ENCODE measurements at places on chromosomes 6 and 20.

- no peak for DNase-seq
Observed at GRCh38 chr20:2252419-2252997, 43.3 kb upstream of the TGM3 start.

- DNase-seq = no peak
Observed at GRCh38 chr20:35295058-35295457, 2.8 kb upstream of the FAM83C start.

- DNase-seq = no peak
Observed at GRCh38 chr6:148803979-148804378, 57.1 kb downstream of the UST start.

DNA sequence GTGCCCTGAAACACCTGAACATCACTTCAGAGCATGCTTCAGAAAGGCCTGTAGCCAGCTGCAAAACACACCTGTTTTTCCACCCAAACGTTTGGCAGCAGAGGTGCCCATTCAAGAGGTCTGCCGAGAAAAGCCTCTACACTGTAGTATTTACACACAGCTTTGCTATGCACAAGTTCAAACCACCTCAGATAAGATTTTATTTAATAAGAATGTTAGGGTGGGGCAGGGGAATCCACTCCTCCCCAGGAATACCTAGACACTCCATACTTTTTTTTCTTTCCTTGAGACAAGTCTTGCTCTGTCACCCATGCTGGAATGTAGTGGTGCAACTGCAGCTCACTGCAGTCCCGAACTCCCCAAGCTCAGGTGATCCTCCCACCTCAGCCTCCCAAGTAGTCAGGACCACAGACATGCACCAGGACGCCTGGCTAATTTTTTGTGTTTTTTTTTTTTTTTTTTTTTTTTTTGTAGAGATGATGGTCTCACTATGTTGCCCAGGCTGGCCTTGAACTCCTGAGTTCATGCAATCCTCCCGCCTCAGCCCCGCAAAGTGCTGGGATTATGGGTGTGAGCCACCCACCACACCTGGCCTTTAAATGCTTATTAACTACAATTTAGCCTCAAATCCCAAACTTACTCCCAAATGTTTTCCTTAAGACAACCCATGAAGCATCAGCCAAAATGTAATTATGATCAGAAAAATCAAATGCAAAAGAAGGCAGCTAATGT, 9.7 kb downstream of the MRPL14 start:
- no peak for DNase-seq

DNA sequence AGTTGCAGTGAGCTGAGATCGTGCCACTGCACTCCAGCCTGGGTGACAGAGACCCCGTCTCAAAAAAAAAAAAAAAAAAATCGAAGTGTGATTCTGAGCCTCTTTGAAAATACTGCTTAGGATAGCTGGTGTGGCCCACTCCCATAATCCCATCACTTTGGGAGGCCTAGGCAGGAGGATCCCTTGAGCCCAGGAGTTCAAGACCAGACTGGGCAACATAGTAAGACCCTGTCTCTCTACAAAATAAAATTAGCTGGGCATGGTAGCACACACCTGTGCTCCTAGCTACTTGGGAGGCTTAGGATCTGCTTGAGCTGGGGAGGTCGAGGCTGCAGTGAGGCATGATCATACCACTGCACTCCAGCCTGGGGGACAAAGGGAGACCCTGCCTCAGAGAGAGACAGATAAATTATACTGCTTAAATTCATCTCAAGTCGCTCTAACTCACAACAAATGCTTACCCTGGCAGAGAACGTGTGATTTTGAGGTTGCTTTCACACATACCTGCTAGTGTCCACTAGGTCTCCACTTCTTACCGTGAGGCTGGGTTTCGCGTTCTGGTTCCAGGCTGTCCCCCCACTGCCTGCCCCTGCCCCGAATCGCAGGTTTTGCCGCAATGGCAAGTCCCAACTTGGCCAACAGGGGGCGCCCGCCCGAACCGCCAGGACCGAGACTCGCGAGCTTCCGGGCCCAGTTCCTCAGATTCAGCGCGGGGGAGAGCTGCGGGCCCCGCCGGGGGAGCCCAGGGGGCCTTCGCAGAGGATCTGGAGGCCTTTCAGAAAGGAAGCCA, 12.3 kb upstream of the TMC2 start:
- peak; percentile 94 for DNase-seq

DNA sequence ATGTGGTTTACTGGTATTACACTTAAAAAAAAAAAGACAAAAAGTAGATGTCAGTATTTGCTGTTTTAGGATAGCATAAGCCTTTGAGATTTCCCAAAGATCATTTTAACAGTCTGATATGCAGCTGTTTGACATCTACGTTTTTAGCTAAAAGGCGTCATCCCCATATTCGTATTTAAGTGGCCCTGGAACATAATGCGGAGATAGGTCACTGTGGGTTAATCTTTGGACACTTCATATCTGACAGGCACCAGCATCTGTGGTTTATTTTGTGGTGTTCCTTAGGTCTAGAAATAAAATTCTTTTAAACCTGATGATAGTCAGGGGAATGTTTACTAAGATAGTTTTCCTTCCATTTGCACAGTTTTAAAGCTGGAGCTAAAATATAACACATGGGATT, 313.7 kb downstream of the SOX4 start:
- no peak for DNase-seq

DNA sequence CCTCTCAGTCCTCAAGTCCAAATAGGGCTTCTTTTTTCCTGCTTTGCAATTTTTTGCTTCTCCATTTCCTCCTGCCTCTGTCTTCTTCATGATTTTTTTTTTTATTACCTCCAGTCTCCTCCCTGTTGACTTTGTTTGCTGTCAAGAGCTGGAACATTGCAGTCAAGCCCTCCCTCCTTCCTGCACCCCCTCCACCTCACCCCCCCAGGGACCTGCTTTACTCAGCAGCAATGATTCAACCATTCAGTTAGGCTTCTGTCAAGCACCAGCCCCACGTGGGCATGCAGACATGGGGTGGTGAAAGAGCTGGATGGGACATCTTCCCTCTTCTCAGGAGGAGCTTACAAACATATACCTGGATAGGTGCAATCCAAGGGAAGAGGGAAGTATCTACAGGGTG, 142.4 kb downstream of the LRFN2 start:
- no peak for DNase-seq

- peak; percentile 87 for DNase-seq
Observed at GRCh38 chr6:121780325-121781321, 345.2 kb downstream of the GJA1 start.

- DNase-seq = peak; percentile 78
Observed at GRCh38 chr6:36759148-36759759, 61.6 kb downstream of the RAB44 start.

DNA sequence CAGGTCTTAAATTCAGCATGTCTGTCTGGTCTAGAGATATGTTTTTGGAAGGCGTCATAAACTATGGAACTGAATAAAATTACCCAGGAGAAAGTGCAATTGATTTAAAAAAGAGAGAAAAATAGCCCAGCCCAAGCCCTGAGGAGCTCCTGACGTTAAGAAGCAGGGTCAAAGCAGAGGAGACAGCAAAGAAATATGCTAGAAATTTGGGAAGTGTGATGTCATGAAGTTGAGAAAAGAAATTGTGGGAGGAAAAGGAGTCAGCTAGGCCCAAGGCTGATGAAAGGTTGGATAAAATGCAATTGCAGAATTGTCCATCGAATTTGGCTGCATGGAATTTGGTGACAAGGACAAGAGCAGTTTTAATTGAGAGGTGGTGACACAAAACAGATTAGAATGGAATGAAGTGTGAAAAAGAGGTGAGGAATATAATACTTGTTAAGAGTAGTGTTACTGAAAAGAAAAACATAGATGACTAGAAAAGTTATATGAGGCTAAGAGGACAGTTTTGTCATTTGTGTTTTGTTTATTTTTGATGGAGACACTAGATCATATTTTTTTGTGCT, 381.6 kb downstream of the LAMA2 start:
- no peak for DNase-seq

DNA sequence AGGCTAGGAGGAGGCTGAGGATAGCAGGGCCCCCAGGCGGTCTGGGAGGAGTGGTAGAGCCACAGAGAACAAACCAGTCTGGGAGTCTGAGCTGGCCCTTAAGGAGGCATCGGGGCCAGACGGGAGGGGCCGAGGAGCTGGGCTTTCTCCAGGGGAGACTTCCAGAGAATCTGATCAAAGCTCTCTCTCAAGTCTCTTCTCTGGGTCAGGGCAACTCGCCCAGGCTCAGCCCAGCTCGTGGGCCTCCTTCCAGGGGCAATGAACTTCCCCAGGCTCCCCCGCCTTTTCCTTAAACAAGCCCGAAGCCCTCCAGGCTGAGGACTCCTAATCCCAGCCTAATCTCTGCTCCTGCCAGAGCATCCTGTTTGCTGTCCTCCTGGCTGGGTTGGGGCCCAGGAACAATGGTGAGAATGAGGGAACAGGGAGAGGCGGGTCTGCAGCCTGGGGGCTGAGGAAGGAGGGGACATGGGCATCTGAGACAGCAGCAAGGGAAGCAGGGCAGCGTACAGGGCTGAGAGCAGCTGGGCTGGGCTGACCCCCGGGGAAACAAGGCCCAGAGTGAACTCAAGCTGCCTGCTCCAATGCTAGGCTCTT, 173.6 kb downstream of the ANKRD60 start:
- peak; percentile 85 for DNase-seq

DNA sequence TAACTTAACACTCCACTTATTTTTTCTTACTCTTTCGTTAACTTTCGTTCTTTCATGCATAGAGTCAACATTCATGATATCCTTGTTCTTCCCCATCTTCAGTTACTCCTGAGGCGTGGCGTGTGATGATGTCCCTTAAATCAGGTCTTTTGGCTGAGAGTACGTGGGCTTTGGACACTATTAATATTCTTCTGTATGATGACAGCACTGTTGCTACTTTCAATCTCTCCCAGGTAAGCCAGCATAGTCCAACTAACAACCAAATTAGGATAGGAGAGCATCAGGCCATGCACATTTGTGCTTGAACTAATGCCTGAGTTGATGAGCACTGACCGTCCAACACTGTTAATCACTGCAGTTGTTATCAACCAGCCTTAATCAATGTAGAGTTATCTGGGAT, 119.6 kb downstream of the TMEM242 start:
- DNase-seq = no peak

DNA sequence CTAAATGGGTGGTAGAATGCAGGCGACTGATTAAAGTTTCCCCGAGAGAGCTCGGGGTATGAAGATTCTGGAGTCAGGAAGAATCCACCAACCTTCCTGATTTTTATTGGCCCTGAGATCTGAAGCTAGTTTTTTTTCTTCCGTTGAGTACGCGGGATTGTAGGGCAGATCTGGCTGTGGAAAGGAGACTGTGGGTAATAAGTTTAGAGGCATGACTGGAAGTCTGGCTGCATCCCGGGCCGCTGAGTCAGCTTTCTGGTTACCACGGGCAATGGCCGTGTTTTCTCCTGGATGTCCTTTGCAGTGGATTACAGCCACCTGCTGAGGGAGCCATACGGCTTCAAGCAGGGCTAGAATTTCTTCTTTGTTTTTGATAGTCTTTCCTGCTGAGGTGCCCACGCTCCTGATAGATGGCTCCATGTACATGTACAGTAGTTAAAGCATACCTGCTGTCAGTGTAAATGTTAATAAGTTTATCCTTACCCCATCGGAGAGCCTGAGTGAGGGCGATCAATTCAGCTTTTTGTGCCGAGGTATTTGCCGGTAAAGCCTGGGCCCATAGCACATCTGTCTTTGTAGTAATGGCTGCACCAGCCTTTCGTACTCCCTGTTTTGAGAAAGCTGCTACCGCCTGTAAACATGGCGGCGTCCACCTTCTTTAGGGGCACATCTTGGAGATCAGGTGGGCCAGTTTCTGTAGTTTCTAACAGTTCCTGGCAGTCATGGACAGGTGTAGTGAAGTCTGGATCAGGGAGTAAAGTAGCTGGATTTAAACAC, 154.0 kb downstream of the TRIM27 start:
- DNase-seq = no peak

DNA sequence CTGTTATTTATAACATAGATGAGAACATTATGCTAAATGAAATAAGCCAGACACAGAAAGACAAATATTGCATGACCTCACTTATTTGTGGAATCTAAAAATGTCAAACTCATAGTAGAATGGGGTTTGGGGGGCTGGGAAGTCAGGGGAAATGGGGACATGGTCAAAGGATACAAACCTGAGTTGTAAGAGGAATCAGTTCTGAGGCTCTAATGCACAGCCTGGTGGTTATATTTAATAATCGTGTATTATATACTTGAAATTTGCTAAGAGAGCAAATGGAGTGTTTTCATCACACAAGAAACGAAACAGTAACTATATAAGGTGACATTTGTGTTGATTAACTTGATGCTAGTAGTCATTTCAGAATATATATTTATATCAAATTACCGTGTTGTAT, 40.8 kb upstream of the GFOD1 start:
- DNase-seq = no peak

DNA sequence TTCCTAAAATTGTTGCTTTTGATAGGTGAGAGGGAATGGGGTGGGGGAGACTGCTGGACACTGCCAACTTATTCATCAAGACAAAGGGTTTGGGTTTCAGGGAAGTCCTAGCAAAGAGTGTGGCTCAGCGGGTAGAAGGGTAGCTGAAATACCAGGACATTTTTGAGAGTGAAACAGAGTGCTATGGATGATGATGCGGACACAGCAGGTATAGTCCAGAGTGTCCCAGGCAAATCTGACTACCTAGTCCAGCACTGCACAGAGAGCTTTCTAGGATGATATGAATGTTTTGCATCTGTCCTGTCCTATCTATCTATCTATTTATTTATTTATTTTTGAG, 154.3 kb downstream of the BCAS1 start:
- no peak for DNase-seq

- DNase-seq = no peak
Observed at GRCh38 chr6:150567380-150567779, 32.3 kb upstream of the PLEKHG1 start.

GRCh38 chr20:38418509-38419204, 16.5 kb downstream of the SNHG17 start:
- peak; percentile 83 for DNase-seq
